Activated naive CD4-positive, alpha-beta T cell (primary cell): ENCODE measurements at places on chromosomes 7 and 10.

DNA sequence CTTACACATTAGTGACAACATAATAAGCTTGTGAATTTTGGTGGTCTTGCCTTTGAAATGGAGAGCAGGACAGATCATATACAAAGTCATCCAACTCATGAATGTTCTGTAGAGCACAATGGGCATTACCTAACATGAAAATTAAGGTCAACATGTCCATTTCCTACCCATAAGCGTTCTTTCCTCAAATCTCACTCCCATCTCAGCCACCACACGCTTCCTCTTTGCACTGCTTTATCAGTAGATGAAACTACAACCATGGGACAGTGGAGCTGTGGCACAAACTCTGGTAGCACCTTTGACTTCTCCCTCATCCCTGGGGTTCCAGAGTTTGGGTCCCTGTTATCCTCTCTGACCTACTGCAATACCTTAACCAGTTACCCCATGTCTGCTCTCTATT is 2.2 kb downstream of the PON2 start:
- DNase-seq: no peak

DNA sequence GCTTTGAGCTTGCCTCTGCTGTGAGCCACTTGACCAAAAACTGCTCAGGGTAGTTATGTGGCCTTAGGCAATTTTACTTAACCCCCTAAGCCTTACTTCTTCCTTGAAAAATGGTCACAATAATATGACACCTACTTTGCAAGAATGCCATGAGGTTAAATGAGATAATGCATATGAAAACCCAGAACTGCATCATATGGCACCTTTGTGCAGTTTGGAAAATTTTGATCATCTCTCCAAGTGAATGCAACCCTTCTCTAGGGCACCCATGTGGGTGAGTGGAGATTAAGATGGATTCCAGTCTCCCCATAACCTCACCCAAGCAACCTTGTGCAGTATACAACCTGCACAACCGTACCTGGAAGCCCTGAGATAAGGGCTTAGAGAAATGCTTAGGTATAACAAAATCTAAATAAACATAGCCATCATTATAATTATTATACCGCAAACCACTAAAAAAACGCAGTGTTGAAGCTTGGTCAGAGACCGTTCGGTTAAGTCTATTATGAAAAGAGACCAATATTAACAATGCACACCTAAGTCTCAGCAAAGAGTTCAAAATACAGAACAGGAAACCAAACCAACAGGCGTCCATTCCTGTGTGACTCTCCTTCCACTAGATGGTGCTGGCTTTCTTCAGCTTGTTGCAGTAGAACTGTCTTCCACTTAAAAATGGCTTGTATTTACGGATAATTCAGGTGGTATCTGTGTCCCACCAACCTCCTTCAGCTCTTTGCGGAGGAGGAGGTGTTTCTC is 21.0 kb upstream of the ASB15 start:
- no peak for DNase-seq

DNA sequence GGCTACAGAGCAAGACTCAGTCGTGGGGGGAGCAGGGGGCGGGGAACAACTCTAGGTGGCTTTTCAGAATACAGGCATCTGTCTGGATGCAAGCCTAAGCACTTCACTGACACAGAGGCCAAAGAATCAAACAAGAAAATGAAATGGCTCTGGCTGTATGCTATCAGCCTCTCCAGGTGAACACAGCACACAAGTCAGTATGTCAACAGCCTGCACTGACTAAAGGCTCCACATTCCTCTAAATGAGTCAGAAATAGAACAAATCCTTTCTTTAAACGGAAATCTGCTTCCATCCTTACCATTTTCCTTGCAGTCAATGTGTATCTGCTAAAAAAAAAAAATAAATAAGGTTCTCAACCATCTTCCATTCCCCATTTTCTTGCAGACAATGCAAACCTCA is 88.3 kb downstream of the ARMH3 start:
- DNase-seq: no peak

DNA sequence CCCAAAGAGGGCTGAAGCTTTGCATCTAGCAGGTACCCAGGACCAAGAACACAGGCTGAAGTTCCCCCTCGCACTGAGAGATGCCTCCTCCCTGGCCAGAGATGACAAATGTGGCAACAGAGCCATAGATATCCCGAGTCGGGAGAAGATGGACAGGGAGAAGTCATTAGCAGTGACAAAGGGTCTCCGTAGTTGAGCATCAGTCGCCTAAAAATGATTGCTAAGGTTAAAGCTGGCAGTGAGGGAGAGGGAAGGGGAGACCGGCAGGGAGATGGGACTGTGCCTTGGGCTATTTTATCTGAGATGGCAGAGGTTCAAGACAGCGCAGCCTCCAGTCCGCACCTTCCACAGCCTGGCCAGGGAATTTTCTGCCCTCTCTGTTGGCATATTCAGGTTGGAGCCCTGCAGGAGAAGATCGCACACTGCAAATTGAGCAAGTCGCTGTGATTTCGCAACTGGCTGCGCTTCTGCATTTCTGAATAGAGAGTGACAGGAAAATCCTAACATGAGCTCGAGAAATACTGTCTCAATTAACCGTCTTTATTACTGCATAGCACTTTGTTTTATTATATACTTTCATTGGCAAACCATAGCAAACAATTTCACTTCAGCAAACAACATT is 238.9 kb upstream of the GPR26 start:
- no peak for DNase-seq

DNA sequence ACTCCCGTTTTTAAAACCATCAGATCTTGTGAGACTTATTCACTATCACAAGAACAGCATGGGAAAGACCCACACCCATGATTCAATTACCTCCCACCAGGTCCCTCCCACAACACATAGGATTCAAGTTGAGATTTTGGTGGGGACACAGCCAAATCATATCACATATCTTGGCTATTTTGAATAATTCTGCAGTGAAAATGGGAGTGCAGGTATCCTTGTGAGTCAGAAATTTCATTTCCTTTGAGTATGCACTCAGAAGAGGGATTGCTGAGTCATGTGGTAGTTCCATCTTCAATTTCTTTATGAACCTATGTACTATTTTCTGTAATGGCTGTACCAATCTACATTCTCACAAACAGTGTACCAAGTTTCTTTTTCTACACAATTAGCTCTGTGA is 125.8 kb downstream of the ANKRD7 start:
- DNase-seq: no peak

- DNase-seq: no peak
Measured at GRCh38 chr10:95413588-95413987, 122.8 kb upstream of the PDLIM1 start.

DNA sequence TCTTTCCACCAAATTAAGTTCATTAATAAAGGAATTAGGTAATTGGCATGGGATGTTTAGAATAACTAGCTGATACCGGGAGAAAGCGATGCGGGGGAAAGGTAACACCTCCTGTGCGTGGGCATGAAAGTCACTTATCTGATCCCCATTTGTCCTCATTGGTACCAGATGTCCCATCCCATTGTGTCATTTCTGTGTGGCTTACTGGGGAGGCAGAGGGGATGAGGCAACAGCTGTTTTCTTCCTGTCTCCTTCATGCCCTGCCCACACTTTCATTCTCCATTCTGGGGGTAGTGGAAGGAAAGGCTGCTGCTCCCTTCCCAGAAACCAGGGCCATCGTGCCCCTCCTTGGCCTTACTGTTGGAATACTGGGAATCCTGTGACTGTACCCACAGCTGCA is 27.1 kb downstream of the EEPD1 start:
- no peak for DNase-seq
